Caco-2 (cell line): ENCODE measurements at places on chromosomes 16 and 17. TPM values are rescaled to one million over a fixed set of nuclear protein-coding genes. Genes with fewer than 3 reads are reported as not detected.
A peak's percentile ranks its signal among the peaks of the same experiment; 100 is the strongest.

- no peaks in the 10 kb centered on the region for H3K36me3 ChIP-seq
- peak; percentile 31 for DNase-seq
- peaks cover 9% of the 10 kb centered on the region for H3K4me1 ChIP-seq
- H3K4me3 ChIP-seq = no peak overlapping the region
These were observed 3.5 kb downstream of the CYB561 start for GRCh38 chr17:63442549-63443035.

DNA sequence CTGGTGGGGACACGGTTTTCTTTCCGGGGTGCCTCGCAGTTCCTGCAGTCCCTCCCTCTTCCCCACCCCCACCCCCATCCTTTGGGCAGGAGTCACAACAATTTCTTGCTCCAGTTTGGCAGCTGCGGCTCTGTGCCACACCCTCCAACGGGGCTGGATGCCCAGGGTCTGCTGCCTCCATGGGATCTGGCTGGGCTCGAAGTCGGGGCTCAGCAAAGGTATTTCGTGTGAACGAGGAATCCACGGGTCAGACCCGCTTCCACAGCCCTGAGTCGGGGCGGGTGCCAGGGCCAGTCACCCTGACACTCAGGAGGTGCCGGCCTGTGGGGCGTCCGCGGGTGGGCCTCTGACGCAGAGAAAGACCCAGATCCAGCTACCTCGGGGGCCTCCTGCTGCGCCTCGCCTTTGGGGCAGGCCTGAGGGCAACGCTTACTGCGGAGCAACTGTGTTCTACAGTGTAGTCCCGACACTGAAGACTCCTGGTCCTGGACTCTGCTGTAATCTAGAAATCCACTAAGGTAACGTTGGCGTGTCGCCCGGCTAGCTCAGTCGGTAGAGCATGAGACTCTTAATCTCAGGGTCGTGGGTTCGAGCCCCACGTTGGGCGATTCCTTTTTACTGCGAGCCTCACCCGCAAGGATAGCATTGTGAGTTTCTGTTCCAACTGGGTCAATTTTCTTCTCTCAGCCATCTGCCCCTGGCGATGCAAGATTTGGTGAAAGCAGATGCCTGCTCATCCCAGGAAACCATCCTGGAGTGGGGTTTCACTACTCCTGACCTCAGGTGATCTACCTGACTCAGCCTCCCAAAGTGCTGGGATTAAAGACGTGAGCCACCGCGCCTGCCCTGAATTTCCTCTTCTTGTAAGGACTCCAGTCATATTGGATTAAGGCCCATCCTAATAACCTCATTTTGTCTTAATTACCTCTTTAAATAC, 12.6 kb upstream of the OR1F1 start:
- H3K36me3 ChIP-seq = no peaks in the 10 kb centered on the region
- no peaks in the 10 kb centered on the region for H3K4me1 ChIP-seq
- H3K4me3 ChIP-seq = no peak overlapping the region
- H3K27me3 ChIP-seq = no peaks in the 10 kb centered on the region
- H3K27ac ChIP-seq = no peak overlapping the region

The SPIRE2 gene
- total RNA-seq = 29.6 and 31.3 TPM in 2 replicates

DNA sequence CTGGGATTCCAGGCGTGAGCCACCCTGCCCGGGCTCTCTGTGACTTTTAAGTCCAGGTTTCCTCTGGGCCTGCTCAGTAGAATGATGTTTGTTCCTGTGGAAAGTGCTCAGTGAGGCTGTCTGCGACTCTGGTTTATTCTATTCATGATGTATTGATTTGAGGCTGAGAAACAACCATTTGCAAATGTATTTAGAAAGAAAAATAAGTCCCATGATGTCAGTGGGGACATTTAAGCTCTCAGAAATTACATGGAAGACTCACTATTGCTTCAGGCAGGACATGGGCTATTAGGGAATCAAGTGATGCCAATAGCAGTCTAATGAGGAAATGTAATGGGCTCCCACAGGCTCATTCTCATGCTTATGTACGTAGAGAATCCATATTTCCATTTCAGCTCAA, 22.2 kb upstream of the KCNG4 start:
- no peaks in the 10 kb centered on the region; the same call in 1 of the 2 replicates for H3K4me1 ChIP-seq
- no peak for DNase-seq
- H3K27ac ChIP-seq = no peak overlapping the region
- no peaks in the 10 kb centered on the region for H3K36me3 ChIP-seq

GRCh38 chr17:45993962-45994627, 5.0 kb upstream of the STH start:
- H3K4me3 ChIP-seq = no peak overlapping the region
- no peaks in the 10 kb centered on the region for H3K36me3 ChIP-seq
- no peak overlapping the region for H3K27ac ChIP-seq

The KRT39 gene
- total RNA-seq = not detected in 2 replicates

The CD300E gene
- not detected in 2 replicates for total RNA-seq

DNA sequence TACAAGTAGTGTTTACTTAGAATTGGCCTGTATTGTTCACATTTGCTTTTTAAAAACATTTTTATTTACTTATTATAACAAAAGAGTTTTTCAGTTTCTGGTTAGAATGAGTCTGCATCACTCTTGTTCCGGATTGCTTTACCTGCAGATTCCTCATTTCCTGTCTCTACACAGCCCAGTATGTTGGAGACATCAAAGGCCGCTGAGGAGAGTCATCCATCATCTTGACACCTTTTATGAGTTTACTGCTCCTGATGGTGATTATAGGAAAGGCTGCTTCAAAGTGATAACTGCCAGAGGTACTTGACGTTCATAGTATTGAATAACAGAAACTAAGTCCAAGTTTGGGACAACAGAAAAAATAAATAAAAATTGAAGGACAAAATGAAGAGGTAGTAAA, 490.5 kb upstream of the CA10 start:
- peak; percentile 50 for DNase-seq
- no peaks in the 10 kb centered on the region; the same call in 1 of the 2 replicates for H3K27me3 ChIP-seq
- no peak overlapping the region for H3K4me3 ChIP-seq

- no peaks in the 10 kb centered on the region for H3K4me1 ChIP-seq
- no peaks in the 10 kb centered on the region for H3K27me3 ChIP-seq
- DNase-seq = no peak
- no peak overlapping the region for H3K27ac ChIP-seq
These were observed 32.1 kb upstream of the SBK1 start for GRCh38 chr16:28260193-28260592.

DNA sequence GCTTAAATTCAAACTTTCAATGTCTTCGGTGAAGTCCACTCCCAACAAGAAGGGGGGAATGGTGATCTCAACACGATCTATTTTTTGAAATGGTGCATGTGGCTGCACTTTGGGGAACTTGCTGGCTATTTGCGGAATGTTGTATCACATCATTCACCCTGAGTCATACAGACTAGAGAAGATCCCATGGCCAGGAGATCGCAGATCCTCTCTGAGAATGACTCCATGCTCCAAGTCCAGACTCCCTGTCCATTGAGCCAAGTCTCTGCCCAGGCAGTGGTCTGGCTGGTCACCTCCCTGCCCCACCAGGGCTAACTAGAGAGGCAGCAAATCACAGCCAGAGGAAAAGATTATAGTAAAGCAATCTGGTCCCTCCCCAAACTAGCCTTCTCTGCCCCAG, 120.6 kb downstream of the XYLT1 start:
- H3K4me1 ChIP-seq = no peaks in the 10 kb centered on the region
- H3K36me3 ChIP-seq = no peaks in the 10 kb centered on the region
- no peak for DNase-seq
- H3K27me3 ChIP-seq = no peaks in the 10 kb centered on the region
- no peak overlapping the region for H3K27ac ChIP-seq

DNA sequence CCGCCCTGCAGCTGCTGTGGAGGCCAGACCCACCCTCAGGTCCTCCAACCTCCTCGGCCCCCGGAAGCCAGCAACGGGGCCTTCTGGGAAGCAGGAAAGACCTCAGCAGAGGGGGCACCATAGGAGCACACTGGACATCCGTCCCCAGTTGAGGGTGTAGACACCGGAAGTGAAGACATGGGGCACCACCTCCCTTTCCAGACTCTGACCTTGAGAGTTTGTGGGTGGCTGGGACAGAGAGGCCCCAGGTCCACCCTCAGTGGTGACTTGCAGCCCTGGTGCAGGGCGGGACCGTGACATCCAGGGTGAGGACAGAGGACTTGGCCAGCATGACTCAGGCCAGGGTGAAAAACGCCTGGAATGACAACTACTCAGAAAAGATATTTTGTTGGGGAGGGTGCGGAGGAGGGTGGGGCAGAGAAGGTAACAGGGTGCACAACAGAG, 19.9 kb downstream of the CEP295NL start:
- H3K27ac ChIP-seq = peak overlapping the region; percentile 96
- no peak overlapping the region for H3K4me3 ChIP-seq
- H3K4me1 ChIP-seq = peaks cover 40% of the 10 kb centered on the region
- no peaks in the 10 kb centered on the region for H3K27me3 ChIP-seq
- no peaks in the 10 kb centered on the region; the same call in 1 of the 2 replicates for H3K36me3 ChIP-seq

The EPN3 gene
- total RNA-seq = 49.4 and 53.2 TPM in 2 replicates
